ENCODE measurements at places on chromosomes 5 and 9.

DNA sequence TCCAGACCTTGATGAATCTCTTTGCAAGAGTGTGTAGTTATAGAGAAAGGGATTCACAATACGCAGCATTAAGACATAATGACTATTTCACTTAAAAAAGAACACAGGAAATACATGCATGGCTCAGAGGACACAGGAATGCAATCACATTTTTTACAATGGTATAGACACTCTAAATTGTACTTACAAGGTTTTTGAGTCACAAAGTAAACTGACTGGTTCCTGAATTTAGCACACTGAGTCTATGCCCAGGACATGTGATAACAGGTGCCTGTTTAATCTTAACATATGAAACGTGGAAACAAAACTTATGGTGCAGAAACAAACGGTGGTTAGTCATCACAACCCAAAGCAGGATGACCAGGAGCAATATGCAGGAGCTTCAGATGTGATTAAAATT lies 6.7 kb downstream of the EPB41L4A start:
- no peak for DNase-seq

GRCh38 chr5:90985341-90985740 lies 397.8 kb downstream of the ARRDC3 start:
- no peak for DNase-seq

DNA sequence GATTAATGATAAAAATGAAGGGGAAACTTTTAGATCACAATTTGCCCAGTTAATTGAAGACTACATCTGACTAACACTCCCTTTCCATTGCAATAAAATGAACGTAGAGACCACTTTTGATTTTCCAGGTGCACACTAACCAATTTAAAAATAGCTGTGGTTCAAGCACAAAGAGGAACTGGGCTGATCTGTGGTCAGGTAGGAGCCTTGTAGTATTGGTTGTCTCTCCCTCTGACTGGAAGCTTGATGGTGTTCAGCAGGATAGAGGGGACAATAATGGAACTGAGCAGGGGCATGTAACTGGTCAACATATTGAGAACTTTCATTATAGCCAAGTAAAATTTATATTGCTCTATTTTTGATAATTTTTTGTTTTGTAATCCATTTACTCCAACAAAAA lies 886.8 kb upstream of the SEMA6A start:
- no peak for DNase-seq

DNA sequence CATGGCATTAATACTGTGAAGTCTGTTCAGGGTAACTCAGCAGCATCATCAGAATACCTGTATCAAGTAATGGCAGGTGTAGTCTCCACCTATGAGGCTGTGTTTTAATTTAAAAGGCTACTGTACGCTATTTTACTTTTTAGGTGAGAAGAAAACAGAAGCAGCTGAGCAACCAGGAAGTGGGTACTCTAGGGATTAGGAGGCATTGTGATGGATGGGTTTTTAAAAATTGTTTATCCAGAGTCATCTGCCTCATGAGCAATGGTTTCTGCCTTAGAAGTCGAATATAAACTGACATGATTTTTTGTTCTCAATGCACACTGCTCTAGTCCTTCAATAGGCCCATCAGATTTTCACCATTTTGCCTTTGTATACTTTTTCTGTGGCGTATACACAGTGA lies 42.6 kb downstream of the PSIP1 start:
- no peak for DNase-seq

GRCh38 chr9:20506099-20506900 lies 116.0 kb downstream of the MLLT3 start:
- DNase-seq = no peak

GRCh38 chr5:1439388-1440097 lies 5.7 kb downstream of the SLC6A3 start:
- DNase-seq = no peak

- no peak for DNase-seq
Measured at GRCh38 chr9:72703574-72703973, 182.2 kb downstream of the TMC1 start.

DNA sequence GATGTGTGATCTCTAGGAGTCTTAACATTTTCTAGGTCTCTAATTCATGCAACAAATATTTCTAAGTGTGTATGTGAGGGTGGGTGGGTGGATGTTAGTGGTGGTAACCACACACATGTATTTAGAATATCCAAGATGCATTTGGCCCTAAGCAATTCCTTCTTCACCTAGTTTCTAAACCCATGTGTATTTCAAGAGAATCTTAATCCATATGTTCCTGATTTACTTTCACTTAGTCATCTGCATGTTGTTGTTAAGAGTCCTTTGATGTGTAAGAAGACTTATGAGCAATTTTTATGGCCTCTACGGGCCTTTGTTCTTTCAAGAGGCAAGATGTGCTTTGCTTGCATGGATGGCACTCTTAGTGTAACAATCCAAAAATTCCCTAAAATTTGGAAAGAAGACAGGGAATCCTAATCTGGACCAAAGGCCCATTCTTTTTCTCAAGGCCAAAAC lies 282.6 kb downstream of the SPATA31D1 start:
- no peak for DNase-seq

DNA sequence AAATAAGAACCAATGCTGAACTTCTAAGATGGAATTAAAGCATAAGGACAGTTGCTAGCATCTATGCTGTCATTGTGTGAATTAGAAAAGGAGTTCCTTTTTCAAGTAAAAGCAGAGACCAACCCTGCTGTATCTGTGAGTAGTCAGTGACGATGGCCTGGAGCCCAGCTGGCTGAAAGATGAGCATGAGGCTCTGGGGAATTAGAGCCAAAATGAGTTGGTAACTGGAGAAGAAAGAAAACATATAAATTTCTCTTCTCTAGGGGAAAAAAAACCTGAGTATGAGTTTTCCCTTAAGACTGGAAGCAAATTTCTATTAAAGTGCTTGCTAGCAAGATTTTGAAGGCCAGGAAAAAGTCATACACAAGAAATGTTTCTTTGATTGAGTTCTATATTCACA lies 1.6 kb upstream of the SPZ1 start:
- no peak for DNase-seq

- DNase-seq = no peak
Measured at GRCh38 chr9:79928661-79929223, 357.0 kb downstream of the TLE4 start.

- DNase-seq = peak; percentile 56
Measured at GRCh38 chr9:32251539-32251938, 132.9 kb upstream of the ACO1 start.

GRCh38 chr5:108541836-108542235 lies 159.9 kb upstream of the FBXL17 start:
- no peak for DNase-seq

DNA sequence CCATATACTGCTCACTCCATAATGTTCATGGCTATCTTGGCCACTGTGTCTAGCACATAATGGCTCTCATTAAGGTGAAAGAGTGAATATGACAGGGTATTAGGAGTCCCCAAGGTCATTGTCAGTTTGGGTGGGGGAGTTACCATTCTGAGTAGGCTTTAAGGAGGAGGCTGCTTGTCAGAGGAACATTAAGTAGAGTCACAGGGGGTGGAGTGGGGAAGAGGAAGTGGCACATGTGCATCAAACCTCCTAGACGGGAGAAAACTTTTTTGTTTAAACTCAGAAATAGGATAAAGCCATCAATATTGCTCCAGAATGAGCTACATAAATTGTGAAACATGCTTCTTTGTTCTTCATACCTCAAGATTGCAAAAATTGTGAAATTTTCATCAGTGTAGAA lies 45.5 kb downstream of the DAB2IP start:
- DNase-seq = no peak

DNA sequence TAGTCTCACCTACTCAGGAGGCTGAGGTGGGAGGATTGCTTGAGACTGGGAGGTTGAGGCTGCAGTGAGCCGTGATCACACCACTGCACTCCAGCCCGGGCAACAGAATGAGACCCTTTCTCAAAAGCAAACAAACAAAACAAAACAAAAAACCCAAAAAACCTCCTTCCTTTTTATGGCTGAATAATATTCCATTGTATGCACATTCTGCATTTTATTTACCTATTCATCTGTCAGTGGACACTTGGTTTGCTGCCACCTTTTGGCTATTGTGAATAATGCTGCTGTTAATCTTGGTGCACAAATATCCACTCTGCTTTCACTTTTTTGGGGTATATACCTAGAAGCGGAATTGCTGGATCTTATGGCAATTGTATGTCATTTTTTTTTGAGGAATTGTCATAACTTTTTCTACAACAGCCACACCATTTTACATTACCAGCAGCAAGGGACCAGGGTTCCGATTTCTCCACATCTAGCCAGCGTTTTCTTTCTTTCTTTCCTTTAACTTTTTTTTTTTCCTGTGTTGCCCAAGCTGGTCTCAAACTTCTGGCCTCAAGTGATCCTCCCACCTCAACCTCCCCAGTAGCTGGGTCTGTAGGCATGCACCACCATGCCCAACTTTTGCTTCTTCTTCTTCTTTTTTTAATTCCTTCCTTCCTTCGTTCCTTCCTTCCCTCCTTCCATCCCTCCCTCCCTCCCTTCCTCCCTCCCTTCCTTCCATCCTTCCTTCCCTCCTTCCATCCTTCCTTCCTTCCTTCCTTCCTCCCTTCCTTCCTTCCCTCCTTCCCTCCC lies 30.6 kb downstream of the NKX2-5 start:
- DNase-seq = no peak

DNA sequence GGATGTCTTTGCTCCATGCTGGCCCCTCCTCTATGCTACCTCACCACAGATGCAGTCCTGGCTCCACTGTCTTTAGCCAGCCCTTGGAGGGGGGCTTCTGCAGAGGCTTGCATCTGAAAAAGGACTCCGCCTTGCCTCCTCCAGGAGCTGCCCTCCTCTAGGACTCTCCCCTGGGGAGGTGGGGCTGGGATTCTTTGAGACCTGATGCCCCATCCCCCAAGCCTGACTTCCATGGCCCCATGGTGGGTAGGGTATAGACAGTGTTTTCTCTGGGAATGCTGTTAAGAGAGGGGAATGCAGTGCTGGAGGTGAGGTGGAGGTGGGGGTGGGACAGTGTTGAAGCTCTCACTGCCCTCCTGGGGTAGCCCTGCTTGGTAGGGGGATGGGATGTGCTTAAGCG lies 14.3 kb downstream of the JADE2 start:
- no peak for DNase-seq

GRCh38 chr9:98254228-98255060 lies 1.0 kb downstream of the TBC1D2 start:
- DNase-seq = no peak

- DNase-seq = no peak
Measured at GRCh38 chr9:136055715-136056545, 39.2 kb downstream of the NACC2 start.

GRCh38 chr5:104062621-104063377 lies 500.2 kb upstream of the NUDT12 start:
- DNase-seq = no peak

DNA sequence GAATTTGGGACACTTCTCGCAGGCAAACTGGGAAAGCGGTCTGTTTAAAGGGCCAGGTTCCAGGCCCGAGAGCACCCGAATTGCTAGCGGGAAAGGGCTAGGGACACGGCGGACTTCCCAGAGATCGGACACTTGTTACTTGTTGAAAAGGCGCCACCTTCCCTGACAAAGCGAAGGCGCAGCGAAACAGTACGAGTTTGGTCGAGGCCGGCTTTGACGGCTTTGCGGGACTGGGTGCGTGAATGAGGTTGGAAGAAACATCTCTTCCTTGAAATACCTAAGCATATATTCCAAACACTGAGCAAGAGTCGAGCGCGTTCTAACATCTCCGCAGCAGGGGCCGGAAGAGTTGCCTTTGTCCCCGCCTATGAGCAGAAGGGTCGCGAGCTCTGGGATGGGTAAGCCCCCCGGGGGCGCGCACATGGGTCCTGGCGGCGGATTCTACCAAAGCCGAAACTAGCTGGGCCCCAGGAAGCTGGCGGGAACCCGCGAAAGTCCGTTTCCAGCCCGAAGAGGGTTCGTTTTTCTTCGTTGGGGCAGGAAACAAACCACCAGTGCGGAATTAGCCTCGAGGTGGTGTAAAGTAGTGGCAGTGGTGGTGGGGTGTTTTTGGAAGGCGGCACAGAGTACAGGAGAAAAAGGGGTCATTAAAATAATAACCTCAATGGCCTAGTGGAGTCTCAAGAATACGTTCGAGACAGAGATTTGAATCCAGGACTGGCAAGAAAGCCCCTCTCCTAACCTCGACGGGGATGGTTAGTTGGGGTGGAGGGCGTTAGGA lies 1.5 kb downstream of the GDNF start:
- DNase-seq = peak; percentile 61

- no peak for DNase-seq
Measured at GRCh38 chr5:132608107-132608506, 49.9 kb upstream of the IL13 start.

DNA sequence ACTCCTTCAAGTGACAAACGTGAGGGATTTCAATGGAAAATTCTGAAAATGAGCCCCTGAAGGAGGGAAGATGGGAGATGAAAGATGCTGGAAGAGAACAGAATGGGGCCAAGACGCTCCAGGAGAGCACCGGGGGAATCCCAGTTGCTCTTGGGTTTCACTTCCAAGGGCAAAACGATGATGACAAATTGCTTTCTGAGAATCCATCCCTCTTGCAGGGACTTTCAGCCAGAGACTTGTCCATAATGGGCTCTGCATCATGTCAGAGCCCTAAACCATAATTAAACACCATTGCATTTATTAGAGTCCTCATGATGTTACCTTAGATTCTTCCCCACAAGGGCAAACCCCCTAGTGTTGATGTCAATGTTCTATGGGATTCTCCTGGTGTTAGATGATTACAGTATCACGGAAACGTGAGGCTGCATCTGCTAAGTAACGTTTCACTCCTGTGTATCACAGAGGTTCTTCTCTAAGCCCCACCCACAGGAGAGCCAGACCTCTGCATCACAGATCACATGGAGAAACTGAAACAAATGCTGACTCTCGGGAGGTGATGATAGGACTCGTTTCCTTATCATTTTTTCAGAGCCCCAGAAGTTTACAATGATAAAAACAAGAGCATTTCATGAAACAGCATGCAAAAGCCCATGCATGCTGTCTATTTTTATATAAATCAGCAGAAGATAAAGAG lies 114.4 kb downstream of the TENT4A start:
- no peak for DNase-seq

- DNase-seq = no peak
Measured at GRCh38 chr5:1034421-1034905, 25.9 kb downstream of the NKD2 start.

GRCh38 chr5:68187268-68188055 lies 28.1 kb upstream of the PIK3R1 start:
- no peak for DNase-seq

DNA sequence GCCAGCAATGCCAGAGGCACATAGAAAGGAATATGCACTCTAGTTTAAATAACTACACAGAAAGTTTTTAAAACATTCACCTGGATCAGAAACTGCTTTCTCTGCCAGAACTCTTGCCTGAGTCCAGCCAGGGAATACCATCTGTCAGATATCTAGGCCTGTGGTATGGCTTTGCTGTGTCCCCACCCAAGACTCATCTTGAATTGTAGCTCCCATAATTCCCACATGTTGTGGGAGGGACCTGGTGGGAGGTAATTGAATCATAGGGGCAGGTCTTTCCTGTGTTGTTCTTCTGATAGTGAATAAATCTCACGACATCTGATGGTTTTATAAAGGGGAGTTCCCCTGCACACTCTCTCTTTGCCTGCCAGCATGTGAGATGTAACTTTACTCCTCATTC lies 41.5 kb upstream of the KCNV2 start:
- DNase-seq = no peak

GRCh38 chr5:37111426-37112382 lies 137.5 kb downstream of the CPLANE1 start:
- DNase-seq = no peak

GRCh38 chr9:70402213-70402612 lies 12.2 kb downstream of the KLF9 start:
- DNase-seq = no peak

GRCh38 chr5:125551246-125551645 lies 804.8 kb upstream of the ZNF608 start:
- DNase-seq = no peak

Data from WERI-Rb-1 (cell line).